ENCODE measurements at places on chromosomes 3 and 15.

GRCh38 chr3:51137715-51138114, 247.4 kb upstream of the MANF start:
- no peak for DNase-seq

GRCh38 chr15:97783240-97783639, 177.3 kb upstream of the ARRDC4 start:
- no peak for DNase-seq

GRCh38 chr15:41958002-41958420, 14.3 kb downstream of the EHD4 start:
- DNase-seq: no peak

DNA sequence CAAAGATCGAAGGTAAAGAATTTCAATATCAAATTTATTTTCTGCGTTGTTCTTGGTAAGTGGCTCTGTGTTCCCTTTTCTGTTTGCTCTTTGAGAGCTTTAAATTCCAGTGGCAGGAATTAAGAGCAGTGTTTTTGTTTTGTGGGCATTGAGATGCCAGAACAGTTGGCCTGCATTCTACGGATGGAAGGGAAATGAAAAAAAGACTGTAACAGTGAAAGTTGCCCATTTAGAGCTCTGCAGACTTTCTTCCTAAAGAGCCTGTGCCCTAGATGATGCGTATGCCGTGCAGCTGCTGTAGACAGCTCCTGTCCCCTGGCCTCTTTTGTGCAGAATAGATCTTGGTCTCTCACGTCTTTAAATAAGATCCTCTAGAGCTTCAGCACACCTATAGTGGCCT, 58.8 kb downstream of the KAT2B start:
- no peak for DNase-seq

DNA sequence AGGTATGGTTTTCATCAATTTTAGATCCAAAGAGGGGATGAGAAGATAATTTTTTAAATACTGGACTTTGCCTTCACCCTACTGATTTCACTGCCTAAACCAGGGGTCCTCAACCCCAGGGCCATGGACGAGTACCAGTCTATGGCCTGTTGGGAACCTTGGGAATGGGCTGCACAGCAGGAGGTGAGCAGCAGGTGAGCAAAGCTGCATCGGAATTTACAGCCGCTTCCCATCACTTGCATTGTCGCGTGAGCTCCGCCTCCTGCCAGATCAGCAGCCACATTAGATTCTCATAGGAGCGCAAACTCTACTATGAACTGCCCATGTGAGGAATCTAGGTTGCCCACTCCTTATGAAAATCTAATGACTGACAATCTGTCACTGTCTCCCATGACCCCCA, 76.3 kb upstream of the TTBK2 start:
- no peak for DNase-seq

DNA sequence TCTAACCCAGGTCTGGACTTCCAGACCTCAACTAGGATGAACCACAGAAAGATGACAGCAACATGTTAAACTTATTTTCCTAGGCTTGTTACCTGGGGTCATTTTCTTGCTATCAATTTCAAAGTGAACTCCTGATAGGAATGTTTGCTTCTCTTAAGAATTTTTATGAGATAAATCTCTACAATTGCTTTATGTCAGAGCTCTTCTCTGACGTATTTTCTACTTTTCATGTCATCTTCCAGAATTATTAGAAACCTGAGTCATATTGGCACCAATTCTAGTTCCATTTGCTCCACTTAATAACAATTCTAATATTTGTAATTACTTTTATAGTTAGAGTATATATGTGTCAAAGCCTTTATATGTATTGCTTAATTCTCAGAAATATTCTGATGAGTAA, 2.1 kb upstream of the IGSF10 start:
- DNase-seq: no peak

GRCh38 chr15:67707520-67708283, 117.6 kb upstream of the SKOR1 start:
- no peak for DNase-seq

- DNase-seq: no peak
Observed at GRCh38 chr15:50209809-50210208, 27.8 kb downstream of the SLC27A2 start.

- no peak for DNase-seq
Observed at GRCh38 chr15:101020451-101020850, 101.3 kb downstream of the LRRK1 start.

- DNase-seq: peak; percentile 35
Observed at GRCh38 chr15:58081456-58081855, 15.9 kb upstream of the ALDH1A2 start.

GRCh38 chr3:137105277-137105977, 147.6 kb downstream of the IL20RB start:
- DNase-seq: peak; percentile 51

DNA sequence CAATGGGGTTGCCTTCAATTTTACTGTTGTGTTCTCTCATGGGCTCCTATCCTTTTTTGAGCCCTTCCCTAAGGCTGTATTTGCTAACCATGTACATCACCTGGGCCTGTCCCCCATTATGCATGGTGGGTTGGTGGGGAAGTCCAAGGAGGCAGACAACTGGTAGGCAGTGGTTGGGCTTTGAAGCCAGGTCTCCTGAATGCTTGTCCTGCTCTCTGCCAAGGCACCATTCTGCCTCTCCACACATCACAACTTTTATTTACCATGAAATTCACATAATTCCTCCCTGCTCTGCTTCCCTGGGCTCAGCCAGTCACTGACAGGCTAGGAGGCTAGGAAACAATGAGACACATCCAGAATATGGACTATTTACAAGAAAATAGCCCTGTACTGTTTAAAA, 41.0 kb upstream of the COPB2 start:
- DNase-seq: no peak

- DNase-seq: no peak
Observed at GRCh38 chr3:111727843-111728565, 131.1 kb upstream of the PHLDB2 start.

DNA sequence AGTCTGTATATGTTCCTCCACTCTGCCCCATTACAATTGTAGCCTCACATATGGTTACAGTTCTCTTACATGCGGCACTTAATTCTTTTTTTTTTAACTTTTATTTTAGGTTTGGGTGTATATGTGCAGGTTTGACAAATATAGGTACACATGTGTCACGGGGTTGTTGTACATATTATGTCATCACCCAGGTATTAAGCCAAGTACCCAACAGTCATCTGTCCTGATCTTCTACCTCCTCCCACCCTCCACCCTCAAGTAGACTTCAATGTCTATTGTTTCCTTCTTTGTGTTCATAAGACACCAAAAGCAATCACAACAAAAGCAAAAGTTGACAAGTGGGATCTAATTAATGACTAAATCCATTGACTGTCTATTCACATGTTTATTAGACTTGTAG, 144.6 kb upstream of the TP63 start:
- no peak for DNase-seq

DNA sequence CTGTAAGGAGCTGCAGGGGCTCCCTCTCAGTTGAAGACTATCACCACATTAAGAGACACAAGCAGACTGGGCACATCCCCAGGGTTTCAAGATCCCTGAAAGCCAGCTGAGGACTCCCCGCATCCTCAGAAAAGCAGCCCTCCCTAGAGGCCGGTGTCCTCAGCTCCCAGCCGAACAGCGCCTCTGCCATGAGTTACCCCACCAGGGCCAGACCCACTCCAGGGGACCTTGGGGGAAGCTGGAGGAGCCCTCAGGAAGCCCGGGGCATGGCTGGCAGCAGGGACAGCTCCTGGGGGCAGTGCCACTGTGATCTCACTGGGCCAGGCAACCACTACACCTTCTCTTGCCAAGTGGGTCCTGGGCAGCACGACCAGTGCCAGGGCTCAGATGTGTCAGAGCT, 8.1 kb downstream of the KLF15 start:
- no peak for DNase-seq

DNA sequence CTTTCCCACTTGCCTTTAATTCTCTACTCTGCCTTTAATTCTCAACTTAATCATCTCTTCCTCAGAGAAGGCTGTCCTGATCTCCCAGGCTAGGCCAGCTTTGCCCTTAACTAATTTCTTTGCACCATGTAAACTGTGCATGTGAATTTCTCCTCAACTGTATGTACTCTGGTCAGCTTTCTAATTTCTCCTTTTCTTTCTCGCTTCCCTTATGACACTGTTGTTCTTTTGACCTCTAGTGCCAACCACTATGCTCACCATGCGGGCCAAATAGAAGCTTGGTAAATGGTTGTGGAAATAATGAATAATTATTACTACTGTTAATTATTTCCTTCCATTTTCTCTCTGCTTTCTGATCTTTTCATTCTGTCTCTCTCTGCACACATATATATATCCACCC, 269.0 kb upstream of the CRBN start:
- DNase-seq: no peak

GRCh38 chr3:35670408-35670965, 31.2 kb downstream of the ARPP21 start:
- no peak for DNase-seq

DNA sequence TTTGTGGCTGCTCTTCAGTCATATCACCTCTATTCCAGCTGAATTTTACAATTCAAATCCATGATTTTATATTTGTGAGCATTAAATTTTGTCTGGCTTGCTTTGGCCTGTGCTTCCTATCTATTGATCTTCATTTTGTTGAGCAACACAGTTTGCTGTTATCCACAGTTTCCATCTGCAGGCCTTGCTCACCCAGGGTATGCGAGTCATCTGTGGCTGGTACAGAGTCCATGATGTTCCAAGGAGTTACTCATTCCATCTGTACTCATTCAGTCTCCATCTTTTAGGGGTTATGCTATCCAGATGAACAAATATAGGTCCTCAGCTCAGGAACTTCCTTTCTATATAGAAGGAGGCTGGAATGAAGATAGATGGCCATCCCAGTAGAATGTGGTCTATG, 70.1 kb upstream of the CCK start:
- DNase-seq: peak; percentile 59

DNA sequence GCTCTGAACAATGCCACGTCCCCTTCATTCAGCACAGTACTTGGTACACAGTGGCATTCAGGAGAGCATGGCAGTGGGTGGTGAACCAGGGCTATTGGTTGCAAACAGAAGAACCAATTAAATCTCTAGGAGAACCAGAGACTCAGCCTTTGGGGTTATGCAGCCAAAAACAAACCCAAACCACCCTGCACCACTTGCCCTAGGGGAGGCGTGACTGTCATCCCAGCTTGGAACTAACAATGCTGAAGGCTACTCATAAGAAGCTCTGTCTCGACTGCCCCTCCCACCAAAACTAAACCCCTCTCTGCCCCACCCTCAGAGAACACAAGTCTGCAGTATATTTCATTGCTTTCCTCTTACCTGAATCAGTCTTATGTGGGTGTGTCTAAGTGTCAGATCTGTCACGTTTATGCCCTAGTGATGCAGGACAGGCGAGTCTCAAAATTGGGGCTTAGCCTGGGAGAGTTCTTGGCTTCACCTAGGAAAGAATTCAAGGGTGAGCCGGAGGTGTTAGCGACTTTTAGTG, 15.2 kb upstream of the KLHL40 start:
- DNase-seq: no peak

DNA sequence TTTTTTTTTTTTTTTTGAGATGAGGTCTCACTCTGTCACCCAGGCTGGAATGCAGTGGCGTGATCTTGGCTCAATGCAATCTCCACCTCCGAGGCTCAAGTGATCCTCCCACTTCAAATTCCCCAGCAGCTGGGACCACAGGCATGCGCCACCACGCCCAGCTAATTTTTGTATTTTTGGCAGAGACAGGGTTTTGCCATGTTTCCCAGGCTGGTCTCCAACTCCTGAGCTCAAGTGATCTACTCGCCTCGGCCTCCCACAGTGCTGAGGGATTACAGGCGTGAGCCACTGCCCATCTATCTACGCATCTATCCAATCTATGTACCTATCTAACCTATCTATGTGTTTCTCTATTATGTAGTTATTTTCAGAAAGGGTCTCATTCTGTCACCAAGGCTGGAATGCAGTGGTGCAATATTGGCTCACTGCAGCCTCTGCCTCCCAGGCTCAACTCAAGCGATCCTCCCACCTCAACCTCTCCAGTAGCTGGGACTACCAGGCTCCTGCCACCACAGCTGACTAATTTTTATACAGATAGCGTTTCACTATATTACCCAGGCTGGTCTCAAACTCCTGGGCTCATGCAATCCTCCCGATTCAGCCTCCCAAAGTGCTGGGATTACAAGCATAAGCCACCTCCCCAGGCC, 20.2 kb upstream of the GPX1 start:
- no peak for DNase-seq

DNA sequence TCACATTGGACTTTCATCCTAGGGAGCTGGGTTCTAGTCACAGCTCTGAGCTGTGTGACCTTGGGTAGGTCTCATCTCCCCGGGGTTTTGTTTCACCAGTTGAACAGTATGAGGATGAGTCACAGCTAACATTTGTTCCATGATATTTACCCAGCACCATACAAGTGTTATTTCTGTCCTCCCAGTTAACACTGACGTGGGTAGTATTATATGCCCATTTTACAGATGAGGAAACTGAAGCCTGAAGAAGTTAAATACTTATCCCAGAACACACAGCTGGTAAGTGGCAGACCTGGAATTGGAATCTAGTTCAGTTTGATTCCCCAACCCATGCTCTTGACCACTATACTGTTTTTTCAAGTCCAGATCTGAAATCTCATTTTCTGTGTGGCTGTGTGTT, 908 bp upstream of the RARB start:
- peak; percentile 3 for DNase-seq

DNA sequence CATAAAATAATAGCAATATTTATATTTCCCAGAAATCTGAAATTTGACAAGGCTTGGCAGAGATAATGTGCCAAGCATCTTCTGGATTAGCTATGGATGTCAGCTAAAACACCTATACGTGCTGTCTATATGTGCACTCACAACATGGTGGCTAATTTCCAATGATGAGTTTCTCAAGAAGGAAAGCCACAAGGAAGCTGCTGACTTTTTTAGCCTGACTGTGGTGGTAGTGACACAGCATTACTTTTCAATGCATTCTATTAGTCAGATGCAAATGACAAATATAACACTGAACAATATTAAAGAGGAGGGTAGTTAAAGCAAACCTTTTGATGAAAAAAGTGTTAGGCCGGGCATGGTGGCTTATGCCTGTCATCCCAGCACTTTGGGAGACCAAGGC, 101.7 kb upstream of the CCDC54 start:
- no peak for DNase-seq

DNA sequence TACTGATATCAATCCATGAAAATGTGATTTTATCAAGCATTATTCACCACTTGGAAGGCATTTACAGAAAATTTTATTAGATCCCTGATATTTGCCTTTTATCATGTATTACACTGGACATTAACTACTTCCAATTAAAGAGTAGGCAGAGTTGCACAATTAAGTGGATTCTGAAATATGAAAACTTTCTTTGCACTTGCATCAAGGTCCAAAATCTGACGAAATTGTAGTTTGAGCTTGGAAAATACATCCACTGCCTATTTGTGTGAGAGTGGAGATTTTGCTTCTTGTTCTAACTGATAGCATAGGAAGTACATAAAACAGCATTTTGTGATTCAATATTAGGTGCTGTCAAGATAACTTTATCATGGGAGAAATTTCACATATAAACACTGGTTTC, 49.6 kb upstream of the SLC12A8 start:
- DNase-seq: no peak

DNA sequence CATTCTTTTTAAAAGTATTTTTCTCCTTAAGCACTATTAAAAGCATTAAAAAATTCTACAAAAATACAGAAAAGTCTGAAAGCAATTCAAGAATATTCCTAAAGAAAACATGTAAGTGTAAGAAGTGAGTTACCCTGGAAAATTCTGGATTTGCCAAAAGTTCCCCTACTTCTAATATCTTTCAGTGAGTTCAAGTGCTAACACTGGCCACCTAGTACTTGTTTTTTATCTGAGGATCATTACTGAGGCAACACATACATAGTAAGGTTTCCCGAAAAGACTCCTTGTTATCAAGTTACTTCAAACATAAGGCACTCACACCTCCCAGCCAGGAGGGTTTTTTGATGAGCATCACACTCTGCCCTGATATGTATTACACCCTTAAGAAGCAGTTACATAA, 158.4 kb downstream of the TIGIT start:
- DNase-seq: no peak

- no peak for DNase-seq
Observed at GRCh38 chr3:188303286-188303799, 149.4 kb downstream of the LPP start.
